ENCODE measurements at places on chromosomes 4 and X.
A peak's percentile ranks its signal among the peaks of the same experiment; 100 is the strongest.

DNA sequence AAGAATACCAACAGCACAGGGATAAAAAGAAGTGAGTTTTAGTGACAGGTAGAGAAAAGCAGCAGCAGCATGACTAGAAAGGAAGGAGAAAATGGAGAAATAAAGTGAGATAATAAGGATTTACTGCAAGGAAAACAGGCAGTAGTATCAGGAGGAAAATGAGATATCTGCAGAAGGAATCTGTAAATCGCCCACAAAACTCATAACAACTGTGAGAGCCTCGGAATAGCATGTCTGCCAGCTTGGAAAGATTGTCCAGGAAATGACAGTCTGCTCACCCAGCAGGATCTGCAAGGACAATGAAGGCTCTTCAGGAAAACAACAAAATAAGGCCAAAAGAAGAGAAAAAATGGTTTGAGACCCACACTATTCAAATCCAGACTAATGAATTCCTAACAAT lies 47.4 kb downstream of the CXXC4 start:
- no peaks in the 10 kb centered on the region for H3K36me3 ChIP-seq
- no peaks in the 10 kb centered on the region for H3K4me1 ChIP-seq
- no peak for DNase-seq
- H3K4me3 ChIP-seq: no peak overlapping the region

- H3K4me1 ChIP-seq: no peaks in the 10 kb centered on the region
- DNase-seq: no peak
- H3K36me3 ChIP-seq: no peaks in the 10 kb centered on the region
- no peaks in the 10 kb centered on the region for H3K27me3 ChIP-seq
Measured at GRCh38 chr4:90648311-90648710, 521.1 kb downstream of the CCSER1 start.

- DNase-seq: no peak
- H3K4me1 ChIP-seq: peaks cover 25% of the 10 kb centered on the region
- H3K27me3 ChIP-seq: no peaks in the 10 kb centered on the region
- H3K4me3 ChIP-seq: no peak overlapping the region
- no peak overlapping the region for H3K27ac ChIP-seq
- H3K36me3 ChIP-seq: peaks cover 62% of the 10 kb centered on the region
Measured at GRCh38 chr4:2472187-2472586, 3.3 kb downstream of the RNF4 start.

DNA sequence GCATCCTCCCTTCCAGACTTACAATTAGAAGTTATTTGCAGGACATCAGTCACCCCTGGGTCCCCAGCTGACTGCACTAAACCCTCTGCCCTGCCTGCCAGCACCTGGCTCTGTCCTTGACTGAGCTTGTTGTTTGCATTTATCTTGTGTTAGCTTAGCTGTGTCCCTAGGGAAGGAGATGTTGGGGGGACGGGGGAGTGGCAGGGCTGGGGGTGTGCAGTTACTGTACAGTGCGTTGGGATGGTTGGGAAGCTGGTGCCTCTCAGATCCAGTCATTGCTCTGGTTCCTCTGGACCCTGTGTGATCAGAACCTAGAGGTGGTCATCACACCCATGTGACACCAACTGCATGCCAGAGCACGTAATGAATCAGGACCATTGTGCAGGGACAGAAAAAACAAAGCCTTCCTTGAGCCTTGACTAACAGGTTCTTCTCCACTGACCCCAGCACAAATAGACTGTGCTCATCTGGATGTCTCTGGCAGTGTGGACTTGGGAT lies 32.7 kb upstream of the PROM1 start:
- DNase-seq: no peak
- H3K4me3 ChIP-seq: no peak overlapping the region
- no peaks in the 10 kb centered on the region for H3K4me1 ChIP-seq
- no peaks in the 10 kb centered on the region for H3K36me3 ChIP-seq
- H3K27me3 ChIP-seq: peaks cover 52% of the 10 kb centered on the region

- H3K4me1 ChIP-seq: peaks cover 15% of the 10 kb centered on the region
- H3K4me3 ChIP-seq: no peak overlapping the region
- no peaks in the 10 kb centered on the region for H3K36me3 ChIP-seq
Measured at GRCh38 chr4:143404555-143404954, 67.9 kb downstream of the GAB1 start.

GRCh38 chr4:114926583-114926982 lies 186.8 kb downstream of the NDST4 start:
- H3K27me3 ChIP-seq: peaks cover 36% of the 10 kb centered on the region
- no peak overlapping the region for H3K27ac ChIP-seq
- H3K4me3 ChIP-seq: no peak overlapping the region
- no peaks in the 10 kb centered on the region for H3K36me3 ChIP-seq

DNA sequence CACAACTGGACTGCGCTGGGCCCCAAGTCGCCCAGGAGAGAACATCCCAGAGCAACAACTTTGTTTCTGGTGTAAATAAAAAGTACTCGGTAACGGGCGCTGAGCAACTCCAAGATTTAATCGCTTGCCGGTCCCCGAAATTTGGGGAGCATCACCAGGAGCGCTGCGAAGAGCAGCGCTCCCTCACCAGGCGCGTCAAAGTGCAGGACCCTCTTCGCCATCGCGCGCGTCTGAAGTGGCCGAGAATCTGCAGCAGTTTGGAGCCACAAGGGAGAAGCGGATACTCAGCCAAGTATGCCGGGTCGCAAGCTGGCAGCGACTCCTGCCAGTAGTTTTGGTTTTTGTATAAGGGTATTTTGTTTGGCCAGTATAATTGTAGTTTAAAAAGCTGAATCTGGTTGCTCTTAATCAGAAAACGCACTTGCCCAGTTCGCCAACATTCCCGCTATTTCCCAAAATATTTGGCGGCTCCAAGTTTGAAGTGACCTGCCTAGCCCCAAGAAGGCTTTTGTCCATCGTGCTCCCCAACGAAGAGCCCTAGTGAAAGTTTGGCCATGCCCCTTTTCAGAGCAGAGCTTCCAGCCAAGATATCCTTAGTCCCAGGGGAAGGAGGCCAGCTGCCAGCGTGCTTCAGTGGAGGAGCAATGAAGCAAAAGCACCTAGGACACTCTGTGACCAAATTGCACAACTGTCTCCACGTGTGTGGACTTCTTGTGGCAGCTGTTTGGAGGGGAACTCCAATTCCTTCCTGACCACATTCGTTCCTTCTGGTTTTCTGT lies 557 bp upstream of the KDR start:
- peak overlapping the region; percentile 76 for H3K4me3 ChIP-seq
- no peak overlapping the region for H3K27ac ChIP-seq
- H3K36me3 ChIP-seq: no peaks in the 10 kb centered on the region
- H3K4me1 ChIP-seq: peaks cover 5% of the 10 kb centered on the region
- peak; percentile 15 for DNase-seq

DNA sequence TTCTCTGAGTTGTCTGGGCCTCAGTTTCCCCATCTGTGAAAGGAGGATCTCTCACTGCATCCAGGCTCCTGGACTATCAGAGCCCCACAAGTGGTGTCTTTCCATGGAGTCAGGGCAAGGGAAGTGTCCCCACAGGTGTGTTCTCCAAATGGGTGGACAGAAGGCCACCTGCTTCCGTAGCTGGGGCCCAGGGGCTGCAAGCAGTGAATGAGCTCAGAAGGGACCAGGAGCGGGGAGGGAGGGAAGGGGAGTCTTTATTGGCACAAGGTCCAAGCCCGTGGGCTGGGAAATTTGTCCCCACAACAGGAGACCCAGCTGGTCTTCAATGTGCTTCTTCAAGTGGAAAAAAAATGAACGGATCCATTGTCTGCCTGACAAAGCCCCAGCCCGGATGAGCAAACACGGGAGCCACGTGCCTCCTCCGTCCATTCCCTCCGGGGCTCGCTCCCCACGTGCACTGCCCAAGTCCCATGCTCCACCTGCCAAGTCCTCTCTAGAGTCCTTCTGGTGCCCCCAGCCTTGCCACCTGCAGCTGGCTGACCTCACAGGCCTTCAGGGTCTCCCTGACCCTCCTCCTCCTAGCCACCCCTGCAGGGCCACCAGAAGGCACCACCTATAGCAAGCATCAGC lies 72.0 kb downstream of the JAKMIP1 start:
- H3K4me3 ChIP-seq: no peak overlapping the region
- no peak for DNase-seq
- no peak overlapping the region for H3K27ac ChIP-seq
- H3K4me1 ChIP-seq: no peaks in the 10 kb centered on the region
- H3K27me3 ChIP-seq: no peaks in the 10 kb centered on the region
- H3K36me3 ChIP-seq: no peaks in the 10 kb centered on the region

DNA sequence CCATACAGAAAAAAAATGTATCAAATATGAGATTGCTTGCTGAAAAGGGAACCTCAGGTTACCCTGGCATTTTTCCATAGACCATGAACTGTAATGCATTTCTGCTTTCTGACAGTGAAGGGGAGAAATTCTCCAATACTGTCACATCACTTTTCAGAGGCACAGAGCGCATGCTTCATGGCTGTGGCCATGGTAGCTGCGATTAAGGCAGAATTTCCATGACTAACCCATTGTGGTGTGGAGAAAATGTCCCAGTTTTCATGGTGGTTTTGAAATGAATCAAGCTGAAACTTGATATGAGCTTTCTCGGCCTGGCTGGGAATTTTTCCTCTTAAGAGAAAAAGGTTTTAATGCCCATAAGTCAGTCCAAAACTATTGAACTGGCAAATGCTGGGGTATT lies 39.5 kb upstream of the MAP3K15 start:
- no peak for DNase-seq
- no peak overlapping the region for H3K4me3 ChIP-seq
- peaks cover 48% of the 10 kb centered on the region for H3K27me3 ChIP-seq
- H3K27ac ChIP-seq: no peak overlapping the region
- H3K36me3 ChIP-seq: no peaks in the 10 kb centered on the region
- no peaks in the 10 kb centered on the region for H3K4me1 ChIP-seq

DNA sequence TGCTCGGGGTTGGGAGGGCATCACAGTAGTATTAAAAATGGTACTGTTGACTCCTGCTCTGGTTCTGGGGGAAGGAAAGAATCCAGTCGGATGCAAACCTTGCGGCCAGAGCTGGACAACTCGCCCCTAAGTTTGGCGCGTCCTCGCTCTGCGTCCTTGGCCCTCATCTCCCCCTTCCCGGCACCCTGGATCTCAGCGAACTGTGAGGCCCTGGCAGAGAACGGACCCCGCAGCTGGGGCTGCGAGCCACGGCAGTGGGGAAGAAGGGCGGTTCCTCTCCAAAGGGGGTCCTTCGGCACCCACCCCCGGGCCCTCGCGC lies 14.0 kb downstream of the ARHGEF6 start:
- peaks cover 5% of the 10 kb centered on the region for H3K4me1 ChIP-seq
- DNase-seq: no peak
- no peaks in the 10 kb centered on the region for H3K27me3 ChIP-seq
- H3K27ac ChIP-seq: no peak overlapping the region
- H3K4me3 ChIP-seq: peak overlapping the region; percentile 64

GRCh38 chr4:74990276-74990875 lies 57.5 kb downstream of the PARM1 start:
- no peak for DNase-seq
- no peaks in the 10 kb centered on the region for H3K36me3 ChIP-seq
- H3K27me3 ChIP-seq: no peaks in the 10 kb centered on the region
- no peak overlapping the region for H3K4me3 ChIP-seq
- H3K4me1 ChIP-seq: no peaks in the 10 kb centered on the region

GRCh38 chr4:146368209-146368608 lies 153.5 kb downstream of the SLC10A7 start:
- no peak overlapping the region for H3K4me3 ChIP-seq
- DNase-seq: no peak
- H3K27me3 ChIP-seq: no peaks in the 10 kb centered on the region

Measured in MCF 10A (cell line).